ENCODE measurements at places on chromosomes 6 and 20.

DNA sequence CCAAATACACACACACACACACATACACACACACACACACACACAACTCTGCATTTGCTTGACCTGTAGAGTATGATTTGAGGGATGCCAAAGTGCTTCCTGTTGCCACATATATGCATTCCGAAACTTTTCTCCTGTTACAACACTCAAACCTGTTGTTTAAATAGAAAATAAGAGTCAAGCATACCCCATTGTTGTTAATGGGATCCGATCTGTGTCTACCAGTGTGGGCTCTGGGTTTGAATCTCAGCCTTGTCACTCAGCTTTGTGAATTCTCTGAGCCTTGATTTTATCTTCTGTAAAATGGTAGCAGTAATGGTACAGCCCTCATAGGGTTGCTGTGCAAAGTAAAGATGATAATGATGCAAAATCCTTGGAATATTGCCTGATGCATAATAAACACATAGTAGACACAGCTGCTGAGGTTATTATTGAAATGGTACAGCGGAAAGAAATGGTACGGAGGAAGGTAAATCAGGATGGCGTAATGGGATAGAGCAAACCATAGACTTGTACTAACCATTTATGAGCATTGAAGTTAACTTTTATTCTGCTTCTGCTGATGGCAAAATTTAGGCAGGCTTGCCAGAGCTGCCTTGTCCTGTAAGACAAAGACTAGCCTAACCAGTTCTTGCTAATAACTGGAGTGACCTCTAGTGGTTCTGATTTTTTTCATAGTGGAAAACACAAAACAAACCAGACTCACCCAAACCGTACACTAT, 113.5 kb upstream of the PHACTR1 start:
- DNase-seq: peak; percentile 33

DNA sequence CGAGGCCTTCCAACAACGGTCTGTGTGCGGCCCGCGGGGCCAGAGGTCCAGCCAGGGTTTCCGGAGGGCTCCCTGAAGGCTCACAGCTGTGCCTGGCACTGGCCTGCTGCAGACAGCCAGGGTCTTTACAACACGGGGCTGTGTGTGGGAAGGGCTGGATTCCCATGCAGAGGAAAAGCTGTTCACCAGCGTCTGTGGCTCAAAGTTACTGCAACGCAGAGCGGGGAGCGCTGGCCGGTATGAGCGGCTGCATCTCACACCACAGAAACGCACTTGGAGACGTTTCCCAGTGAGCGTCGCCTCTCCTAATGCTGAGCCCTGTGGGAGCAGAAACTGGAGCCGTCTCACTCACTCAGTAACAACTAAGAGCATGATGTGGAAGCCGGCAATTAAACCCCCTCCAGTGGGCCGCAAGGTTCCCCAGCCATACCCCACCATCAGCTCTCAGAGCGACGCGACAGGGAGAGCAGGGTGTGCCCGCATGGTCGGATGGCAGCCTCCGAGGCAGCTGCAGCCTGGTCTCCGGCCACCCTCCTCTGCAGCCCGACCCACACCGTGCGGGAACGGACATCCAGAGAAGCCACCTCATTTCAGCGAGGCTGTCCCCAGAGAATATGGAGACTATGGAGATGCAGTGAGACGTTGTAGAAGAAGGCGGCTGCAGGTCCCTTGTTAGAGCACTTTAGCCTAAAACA, 42.6 kb downstream of the DLL1 start:
- no peak for DNase-seq

DNA sequence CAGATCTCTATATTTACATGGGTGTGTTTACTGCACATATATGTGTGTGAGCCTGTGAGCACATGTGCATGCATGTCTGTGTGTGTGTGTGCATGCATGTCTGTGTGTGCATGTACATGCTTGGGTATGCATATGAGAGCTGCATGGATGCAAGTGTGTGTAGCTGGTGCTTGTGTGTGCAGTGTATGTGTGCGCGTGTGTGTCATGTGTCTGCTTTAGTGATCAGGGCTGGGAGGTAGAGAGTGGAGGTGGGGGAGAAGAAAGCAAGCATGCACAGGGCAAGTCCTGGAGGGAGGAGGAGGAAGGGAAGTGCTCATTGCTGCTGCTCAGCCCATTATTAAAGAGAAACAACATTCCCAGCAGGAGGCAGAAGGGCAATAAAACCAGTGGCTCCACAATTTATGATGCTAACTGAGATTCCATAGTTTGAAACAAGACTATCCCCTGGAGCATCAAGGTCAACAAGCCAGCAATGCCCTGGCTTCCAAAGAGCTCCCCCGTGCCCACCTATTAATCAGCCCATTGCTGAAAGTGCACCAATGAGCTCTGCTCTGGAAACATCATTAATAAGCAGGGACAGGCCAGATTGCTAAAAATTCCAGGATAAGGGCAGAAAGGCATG, 414.0 kb downstream of the MAFB start:
- no peak for DNase-seq

- no peak for DNase-seq
Observed at GRCh38 chr6:73372516-73372915, 2.8 kb upstream of the OOEP start.

DNA sequence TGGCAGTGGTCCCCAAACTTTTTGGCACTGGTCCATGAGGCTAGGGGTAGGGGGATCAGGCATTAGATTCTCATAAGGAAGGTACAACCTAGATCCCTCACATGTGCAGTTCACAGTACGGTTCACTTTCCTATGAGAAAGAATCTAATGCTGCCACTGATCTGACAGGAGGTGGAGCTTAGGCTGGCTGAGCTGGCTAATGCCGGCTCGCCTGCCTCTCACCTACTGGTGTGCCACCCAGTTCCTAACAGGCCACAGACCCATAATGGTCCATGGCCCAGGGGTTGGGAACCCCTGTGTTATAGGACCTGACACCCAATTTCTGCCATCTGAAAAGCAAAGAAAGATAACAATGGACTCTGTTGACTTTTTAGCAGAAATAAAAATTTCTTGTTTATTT, 199.6 kb downstream of the GMPR start:
- no peak for DNase-seq

DNA sequence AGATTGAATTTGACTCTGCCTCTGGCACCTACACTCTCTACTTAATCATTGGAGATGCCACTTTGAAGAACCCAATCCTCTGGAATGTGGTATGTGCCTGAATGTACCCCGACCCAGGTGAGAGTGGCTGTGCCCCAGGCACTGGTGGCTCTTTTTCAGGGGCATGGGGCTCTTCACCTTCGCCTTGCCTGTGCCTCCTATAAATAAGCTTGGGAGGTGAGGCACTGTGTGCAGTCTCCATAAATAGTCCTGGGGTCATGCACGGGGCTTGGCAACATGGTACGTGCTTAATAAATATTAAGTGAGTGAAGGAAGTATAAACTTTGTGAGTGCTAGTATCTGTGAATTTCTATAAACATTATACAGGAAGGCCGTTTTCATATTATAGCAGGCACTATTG, 33.0 kb downstream of the GHRH start:
- no peak for DNase-seq

GRCh38 chr6:111503194-111503593, 20.2 kb upstream of the REV3L start:
- no peak for DNase-seq

DNA sequence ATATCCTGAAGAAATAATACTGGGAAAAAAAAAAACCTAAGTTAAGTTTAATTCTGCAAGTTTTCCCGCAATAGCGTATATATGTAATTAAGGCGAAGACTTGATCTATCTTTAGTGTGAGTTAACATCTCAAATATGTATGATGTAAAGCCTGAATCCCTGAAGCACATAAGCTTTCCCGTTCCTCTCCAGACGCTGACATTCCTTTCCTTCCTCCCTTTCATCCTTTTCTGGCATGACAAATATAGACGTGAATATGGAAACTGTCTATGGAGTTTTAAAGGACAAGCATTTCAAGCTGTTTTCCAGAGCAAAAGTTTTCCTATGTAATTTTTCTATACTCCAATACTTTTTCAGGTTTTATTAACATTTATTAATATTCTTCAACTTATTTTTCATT, 637.0 kb downstream of the COL12A1 start:
- no peak for DNase-seq

GRCh38 chr6:98471444-98471843, 362.9 kb upstream of the POU3F2 start:
- DNase-seq: no peak

DNA sequence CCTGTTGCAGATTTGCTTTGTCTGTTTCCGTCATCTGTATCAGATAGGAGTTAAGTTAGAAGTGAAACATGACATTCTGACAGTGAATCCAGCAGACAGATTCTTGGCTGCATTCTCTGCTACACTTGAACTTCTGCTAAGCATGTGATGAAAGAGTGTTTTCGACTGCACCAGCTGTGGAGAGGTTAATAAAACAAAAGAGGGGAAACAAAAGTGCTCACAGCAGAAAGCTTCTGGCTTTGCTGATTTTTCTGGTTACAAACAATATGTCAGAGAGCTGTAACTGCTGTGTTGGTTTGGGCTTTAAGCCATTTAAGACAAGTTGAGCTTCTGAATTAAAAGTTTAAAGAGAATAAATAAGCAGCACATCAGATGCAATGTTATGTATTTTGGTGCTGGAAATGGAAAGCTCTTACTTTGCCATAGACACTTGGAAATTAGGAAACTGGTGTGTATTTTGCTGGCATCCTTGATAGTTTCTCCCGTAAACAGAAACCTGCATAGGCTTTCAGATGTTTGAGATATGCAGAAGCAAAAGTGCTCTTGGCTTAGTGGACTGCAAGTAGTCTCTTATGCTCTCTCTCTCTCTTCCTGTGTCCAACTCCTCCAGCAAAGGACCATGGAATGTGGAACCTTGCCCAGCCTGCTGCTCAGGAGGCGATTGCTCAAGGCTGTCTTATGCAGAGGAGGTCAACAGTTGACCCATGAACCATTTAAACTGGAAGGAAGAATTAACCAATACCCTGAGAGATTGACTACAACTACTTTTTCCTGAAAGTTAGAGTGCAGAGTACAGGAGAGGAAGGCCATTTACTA, 104.9 kb downstream of the RPS12 start:
- peak; percentile 88 for DNase-seq

DNA sequence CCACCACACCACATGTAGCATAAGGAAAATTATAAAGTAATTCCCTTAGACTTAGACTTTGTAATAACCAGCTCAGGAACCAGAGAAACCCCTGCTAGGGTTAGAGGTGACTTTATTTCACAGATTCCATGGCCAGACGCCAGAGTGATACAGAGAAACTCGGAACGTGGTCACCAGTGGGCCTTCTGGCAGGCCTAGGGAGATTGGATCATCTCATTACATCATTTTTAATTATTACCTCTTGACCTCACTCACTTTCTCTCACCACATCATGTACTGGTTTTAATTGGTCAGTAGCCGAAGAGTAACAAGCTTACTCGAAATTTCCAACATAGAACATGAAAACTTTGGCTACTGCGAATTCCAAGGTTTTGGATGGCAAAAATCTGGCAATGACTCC, 72.9 kb downstream of the BMP6 start:
- no peak for DNase-seq

DNA sequence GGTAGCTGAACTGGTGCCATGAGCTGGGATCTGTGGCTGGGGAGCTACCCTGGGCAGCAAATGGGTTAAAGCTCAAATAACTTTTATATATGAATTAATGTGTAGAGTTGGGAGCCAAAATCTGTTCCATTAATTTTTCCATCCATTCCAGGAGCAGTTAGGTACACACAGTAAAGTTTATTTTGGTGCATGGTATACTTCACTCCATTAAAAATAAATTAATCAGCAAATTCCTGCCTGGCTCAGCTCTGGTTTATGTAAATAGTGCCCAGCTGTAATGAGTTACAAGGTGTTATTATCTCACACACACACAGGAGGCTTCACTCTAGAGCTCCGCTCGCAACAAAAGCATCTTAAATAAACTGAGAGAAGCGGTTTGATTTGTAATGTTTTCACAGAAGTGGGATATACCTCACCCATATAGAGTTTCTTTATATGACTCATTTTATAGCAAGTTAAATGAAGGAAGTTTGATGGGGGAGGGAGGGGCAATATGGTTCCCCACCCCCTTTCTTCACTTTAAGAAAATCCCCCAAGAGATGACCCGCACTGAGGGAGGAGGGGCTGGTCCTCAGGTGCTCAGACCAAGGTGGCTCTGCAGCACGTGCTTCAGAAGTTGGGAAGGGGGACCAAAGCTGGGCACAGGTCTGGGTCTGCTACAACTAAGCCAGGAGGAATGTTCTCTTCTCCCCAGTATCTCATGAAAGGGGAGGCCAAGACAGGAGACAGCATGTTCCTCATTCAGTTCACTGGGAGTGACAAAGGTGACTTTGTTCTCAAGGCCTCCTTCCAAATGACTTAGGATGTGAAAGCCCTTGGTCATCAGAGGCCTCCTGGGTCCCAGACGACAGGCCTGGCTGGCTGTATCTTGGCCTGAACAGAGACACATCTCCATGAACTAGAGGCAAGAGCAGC, 10.5 kb upstream of the FAM83C start:
- no peak for DNase-seq

DNA sequence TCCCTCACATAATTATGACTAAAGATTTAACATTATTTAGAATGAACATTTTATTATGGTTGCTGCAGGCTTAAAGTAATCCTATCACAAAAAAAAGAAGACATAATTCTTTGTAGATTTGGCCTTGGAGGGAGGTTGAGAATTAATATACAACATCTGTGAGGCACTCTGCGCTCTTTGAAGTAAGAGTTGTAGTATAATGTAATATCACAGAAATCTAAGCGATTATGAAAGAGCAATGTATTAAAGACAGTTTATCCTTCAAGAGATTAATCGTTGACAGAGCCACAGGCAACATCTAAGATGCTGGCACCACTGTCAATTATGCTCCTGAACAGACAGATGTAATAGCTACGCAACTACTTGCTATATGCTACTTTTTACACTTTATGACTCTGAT, 946.8 kb downstream of the GRIK2 start:
- DNase-seq: no peak

DNA sequence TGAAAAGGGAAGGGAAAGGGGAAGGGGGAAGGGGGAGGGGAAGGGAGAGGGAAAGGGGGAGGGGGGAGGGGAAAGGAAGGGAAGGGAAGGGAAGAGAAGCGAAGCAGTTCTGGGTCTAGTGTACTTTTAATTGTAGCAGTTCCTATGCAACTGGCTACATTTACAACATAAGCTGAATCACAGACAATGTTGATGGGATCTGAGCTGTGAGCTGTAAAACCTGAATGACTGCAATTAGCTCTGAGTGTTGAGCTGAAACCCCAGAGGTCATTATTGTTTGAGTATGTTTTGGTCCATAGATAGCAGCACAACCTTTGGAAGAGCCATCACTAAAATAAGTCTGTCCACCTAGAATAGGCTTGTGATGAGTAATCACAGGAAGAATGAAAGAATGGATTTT, 7.2 kb upstream of the ABHD12 start:
- DNase-seq: no peak

DNA sequence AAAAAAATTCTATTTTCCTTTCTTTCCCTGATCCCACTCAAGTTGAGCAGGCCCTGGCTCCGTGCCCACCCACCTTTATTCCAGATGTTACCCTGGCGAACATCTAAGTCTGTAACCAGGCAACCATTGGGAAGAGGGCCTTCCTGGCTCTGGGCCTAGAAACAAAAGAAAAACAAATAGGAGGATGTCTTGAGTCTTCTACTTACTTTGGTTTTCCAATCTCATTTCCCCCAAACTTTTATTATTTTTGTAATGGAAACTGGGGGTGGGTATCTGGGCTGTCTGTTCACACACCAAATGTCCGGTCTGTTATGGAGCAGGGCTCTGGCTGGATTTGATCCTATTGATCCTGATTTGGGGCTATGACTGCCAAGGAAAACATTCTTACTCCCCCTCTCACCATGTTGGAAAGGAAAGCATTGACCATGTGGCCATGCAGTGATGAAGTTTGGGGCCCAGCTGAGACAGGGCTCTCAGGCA, 744.1 kb downstream of the DHX35 start:
- DNase-seq: no peak

Measured in HS-5 (cell line).